ENCODE measurements at places on chromosomes 6 and 20.
A peak's percentile ranks its signal among the peaks of the same experiment; 100 is the strongest.

DNA sequence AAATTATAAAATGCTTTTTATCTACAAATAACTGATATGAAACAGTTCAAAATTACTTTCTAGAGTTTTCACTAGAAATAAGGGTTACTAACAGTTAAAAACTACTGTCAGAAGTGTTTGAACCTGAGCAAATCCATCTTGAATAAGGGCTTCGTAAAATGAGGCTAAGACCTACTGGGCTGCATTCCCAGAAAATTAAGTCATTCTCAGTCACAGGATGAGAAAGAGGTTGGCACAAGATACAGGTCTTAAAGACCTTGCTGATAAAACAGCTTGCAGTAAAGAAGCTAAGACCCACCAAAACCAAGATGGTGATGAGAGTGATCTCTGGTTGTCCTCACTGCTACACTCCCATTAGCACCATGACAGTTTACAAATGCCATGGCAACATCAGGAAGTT, 93.7 kb downstream of the PLG start:
- no peak for DNase-seq

- no peak for DNase-seq
Measured at GRCh38 chr6:78831492-78831891, 35.9 kb upstream of the IRAK1BP1 start.

GRCh38 chr6:14108571-14109410, 8.8 kb upstream of the CD83 start:
- DNase-seq: no peak

GRCh38 chr6:11380549-11380948, 148.1 kb upstream of the NEDD9 start:
- DNase-seq: no peak

GRCh38 chr6:154138793-154139192, 99.8 kb downstream of the OPRM1 start:
- no peak for DNase-seq

DNA sequence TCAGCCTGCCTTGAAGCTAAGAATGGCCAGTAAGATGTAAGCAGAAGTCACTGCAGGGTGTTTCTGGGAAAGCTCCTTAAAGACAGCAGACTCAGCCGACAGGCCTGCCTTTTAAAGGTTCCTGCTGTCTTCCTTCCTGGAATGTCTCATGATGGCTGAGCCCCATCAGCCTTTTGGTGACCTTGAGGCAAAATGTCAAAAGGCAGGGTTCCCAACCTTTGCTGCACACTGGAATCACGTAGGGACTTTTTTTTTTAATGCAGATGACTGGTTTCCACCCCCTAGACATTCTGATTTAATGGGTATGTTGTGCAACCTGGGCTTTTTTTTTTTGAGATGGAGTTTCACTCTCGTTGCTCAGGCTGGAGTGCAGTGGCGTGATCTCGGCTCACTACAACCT, 11.6 kb downstream of the MDGA1 start:
- DNase-seq: no peak

DNA sequence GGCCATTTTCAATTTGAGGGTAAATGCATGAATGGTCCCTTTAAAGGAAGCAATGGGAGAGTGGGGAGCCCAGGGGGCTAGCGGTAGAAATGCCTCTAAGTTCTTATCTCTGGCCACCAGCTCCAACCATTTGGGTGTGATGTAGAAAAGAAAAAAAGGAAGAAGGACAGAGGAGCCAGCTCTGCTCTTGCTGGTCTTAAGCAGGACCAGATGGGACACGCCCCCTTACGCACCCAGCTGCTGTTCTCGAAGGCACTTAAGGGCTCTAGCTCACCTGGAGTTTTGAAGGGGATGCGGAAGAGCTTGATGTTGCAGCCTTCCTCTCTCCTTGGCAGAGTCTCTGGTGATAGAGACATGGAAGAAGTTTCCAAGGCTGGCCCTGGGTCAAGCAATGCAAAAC, 59.5 kb upstream of the RNF144B start:
- DNase-seq: no peak

DNA sequence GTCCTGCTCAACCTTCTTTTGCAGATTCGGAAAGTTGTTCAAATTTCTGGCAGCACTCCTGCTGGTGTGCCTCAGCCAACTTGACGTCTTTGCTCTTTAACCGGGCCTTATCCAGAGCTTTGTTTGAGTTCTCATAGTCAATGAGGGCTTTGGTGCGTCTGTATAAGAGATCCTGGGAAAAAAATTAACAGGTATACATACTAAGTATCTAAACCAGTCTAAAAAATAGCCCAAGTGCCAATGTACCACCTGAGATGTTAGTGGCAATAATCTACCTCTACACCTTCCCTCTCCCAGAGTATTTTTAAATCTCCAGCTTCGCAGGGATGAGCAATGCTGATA, 21.1 kb downstream of the SNX5 start:
- DNase-seq: no peak

- DNase-seq: no peak
Measured at GRCh38 chr6:39204646-39205244, 24.5 kb downstream of the KCNK5 start.

- DNase-seq: no peak
Measured at GRCh38 chr6:168384045-168385036, 56.6 kb upstream of the SMOC2 start.

GRCh38 chr6:135475292-135475886, 22.2 kb downstream of the AHI1 start:
- no peak for DNase-seq

DNA sequence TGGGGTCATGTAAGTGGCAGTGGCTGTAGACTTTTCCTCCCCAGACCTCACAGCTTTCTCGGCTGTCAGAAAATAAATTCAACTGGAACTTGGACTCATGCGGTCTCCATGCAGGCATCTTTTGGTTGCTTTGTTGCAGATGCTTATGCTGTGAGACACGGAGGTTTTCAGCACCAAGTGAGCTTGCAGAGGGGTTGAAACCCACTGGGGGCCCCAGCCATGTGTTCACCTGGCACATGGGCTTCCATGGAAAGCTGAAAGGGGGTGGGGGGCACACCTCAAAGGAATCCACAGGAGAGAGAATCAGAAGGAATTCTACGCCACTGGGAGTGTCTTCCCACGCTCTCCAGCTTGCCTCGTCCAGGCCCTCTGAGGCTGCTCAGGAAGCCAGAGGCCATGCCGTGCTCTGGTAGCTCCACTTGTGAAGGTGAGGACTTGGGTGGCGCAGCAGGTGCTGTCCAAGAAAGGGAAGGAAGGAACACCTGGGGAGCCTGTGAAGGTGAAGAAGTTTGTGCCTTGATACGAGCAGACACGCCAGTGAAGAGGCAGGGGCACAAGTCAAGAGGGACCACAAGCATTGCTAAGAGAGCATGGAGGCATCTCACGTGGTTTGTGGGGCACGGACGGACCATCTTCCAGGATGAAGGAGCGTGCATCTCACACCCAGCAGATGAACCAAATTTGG, 134.3 kb upstream of the PMEPA1 start:
- DNase-seq: no peak

DNA sequence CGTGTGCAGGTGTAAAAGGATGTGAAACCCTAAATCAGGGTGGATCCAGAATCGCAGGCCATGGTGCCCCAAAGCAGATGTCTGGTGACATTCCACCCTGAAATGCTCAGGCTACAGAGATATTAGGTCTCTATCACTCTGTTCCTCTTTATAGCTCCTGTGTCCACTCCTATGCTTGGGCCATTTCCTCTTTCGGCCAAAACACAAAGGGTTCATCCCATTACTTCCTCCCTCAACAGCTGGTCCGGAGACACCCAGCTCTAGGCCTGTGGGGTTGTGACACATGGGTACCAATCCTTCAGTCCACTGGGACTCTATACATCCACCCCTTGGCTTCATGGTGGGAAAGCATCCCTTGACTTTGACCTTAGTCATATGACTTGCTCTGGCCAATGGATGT, 1.7 kb upstream of the SIGLEC1 start:
- no peak for DNase-seq

- DNase-seq: no peak
Measured at GRCh38 chr6:164243949-164244348, 829.4 kb downstream of the QKI start.

- DNase-seq: no peak
Measured at GRCh38 chr6:109782491-109782999, 91.4 kb downstream of the FIG4 start.

- no peak for DNase-seq
Measured at GRCh38 chr6:159043251-159043650, 1.5 kb downstream of the TAGAP start.

GRCh38 chr6:125346201-125346925, 44.6 kb upstream of the HDDC2 start:
- no peak for DNase-seq

GRCh38 chr20:25987073-25987927, 290.6 kb upstream of the ZNF337 start:
- peak; percentile 38 for DNase-seq

DNA sequence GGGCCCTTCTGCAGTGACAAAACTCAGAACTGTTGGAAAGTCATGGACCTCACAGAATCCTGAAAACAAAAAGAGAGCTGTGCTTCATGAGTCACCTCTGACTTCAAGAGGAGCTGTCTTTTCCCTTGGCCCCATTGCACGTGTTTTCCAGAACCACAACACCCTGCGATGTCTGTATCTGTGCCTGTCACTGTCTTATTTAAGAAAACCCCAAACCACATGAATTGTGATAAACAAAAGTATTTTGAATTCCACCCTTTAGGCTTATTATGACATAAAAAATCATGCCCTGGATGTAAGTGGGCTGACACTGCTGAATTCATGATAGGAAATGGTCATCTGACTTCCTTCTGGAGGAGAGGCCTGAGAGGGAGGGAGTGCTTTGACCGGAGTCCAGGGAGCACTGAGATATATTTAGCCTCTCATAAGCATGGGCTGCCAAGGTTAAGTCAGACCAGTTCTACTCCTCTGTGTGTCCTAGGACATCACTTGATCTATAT, 96.4 kb upstream of the DUSP22 start:
- DNase-seq: peak; percentile 63

- no peak for DNase-seq
Measured at GRCh38 chr6:104995989-104996617, 39.2 kb downstream of the LIN28B start.

DNA sequence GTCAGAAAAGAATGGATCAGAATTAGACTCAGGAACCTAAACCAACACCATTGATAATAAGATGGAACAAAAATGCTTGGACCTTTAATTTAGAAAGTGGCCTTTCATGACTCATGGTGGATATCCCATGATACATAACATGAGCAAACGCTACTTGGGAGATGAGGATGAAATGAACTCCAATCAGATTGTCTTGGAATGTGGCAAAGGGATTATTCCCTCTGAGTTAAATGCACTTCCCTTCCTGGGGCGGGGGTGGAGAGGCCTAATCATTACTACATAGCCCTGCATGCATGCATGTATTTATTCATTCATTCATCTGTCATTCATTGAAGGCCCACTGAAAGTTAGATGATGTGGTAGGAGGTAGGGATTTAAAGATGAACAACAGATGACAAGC, 174.0 kb downstream of the AIG1 start:
- no peak for DNase-seq

GRCh38 chr6:53593001-53593488, 48.1 kb upstream of the GCLC start:
- no peak for DNase-seq

DNA sequence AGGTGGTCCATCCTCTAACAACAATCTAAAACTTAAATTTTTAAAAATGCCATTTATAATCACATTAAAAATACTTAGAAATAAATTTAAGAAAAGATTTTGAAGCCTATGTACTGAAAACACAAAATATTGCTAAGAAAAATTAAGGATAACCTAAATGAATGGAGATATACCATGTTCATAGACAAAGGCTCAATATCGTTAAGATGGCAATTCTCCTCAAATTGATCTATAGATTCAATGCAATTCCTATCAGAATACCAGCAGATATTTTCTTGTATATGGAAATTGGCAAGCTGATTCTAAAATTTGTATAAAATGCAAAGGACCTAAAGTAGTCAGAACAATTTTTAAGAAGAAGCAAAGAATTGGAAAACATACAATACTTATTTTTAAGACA, 19.7 kb upstream of the UST start:
- DNase-seq: no peak

DNA sequence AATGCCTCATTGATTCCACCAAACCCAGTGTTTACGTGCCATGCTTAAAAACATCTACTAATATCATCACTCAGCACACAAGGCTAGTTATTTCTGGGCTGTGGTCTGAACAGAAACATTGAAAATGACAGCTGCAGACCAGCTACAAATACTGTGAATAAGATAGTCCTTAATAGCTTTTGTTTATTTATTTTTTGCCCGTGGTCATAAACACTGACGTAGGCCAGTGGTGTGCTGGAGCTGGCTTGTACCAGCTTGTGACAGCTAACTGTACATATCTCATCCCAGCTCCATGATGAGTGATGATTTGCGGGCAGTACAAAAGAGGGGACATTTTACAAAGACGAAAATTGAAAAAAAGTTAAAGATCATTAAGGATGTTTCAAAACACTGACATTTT, 1057.0 kb downstream of the EPHA7 start:
- no peak for DNase-seq

DNA sequence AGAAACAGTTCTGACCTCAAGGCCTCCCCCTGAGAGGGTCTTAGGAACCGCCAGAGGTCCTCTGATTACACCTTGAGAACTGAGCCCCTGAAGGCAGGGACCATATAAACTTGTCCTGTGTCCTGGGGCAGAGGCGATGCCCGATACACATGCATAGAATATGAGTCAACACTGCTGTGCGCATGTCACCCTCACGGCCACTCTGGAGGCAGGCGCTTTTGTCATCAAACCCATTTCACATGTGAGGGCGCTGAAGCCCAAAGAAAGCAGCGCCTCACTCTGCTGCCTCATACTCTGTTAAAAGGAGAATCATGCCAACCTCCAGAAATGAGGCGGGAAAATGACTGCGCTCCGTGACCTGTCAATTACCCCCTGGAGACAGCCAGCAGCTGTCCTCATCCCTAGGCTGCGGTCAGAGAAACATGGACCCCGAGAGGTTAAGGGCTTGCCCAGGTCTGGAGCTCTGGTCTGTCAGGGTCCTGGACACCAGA, 158.3 kb downstream of the GRM4 start:
- DNase-seq: no peak

GRCh38 chr20:53735536-53736050, 142.0 kb upstream of the ZNF217 start:
- no peak for DNase-seq

Data from activated T-cell treated with anti-CD3 and anti-CD28 coated beads, Interleukin-2, amount 50 U/mL, for 4 hours (primary cell).